ENCODE measurements at places on chromosomes 2 and 18. TPM values are rescaled to one million over a fixed set of nuclear protein-coding genes. Genes with fewer than 3 reads are reported as not detected.

CNNM4 gene
- total RNA-seq = 16.9 TPM

NPPC gene
- total RNA-seq = 0.21 TPM

GPR45 gene
- not detected for total RNA-seq

CNRIP1 gene
- total RNA-seq = 1.9 TPM

NOP58 gene
- total RNA-seq = 120 TPM

HOXD12 gene
- not detected for total RNA-seq

GCKR gene
- 0.30 TPM for total RNA-seq

RBM44 gene
- 0.15 TPM for total RNA-seq

NDC80 gene
- 10.7 TPM for total RNA-seq

ELMOD3 gene
- total RNA-seq = 12.7 TPM

ITGA4 gene
- 2.0 TPM for total RNA-seq

SP5 gene
- not detected for total RNA-seq

SALL3 gene
- not detected for total RNA-seq

SRD5A2 gene
- total RNA-seq = 0.01 TPM
